ENCODE measurements at places on chromosomes 11 and 22. TPM values are rescaled to one million over a fixed set of nuclear protein-coding genes. Genes with fewer than 3 reads are reported as not detected.

PARVA gene
- total RNA-seq, result 211 TPM

DNA sequence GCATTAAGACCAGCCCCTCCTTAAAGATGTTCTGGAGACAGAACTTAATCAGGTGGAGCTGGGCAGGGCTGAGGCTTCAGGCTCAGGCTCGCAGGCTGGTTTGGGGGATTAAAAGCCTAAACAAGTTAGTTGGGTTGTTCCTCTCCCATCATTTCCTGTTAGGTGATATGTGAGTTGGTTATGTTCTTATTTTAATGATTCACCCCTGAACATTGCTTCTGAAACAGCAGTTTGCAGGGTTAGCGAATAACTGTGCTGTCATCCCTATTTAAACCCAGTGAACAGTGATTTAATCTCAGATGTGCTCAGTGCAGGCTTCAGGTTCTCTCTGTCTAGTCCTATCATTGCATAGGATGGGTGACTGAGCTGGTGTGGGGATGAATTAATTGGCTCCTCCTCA, 47.4 kb upstream of the BIRC3 start:
- peak overlapping the region; percentile 56 for H3K27ac ChIP-seq
- H3K36me3 ChIP-seq, result 0 out of 2 replicates have a peak, but pooled peaks cover 4% of the 10 kb centered on the region
- no peaks in the 10 kb centered on the region for H3K27me3 ChIP-seq
- DNase-seq, result peak; percentile 73
- H3K4me3 ChIP-seq, result peak overlapping the region; percentile 17
- peaks cover 52% of the 10 kb centered on the region for H3K4me1 ChIP-seq

GRCh38 chr22:46432164-46433068, 96.9 kb downstream of the TRMU start:
- H3K27ac ChIP-seq, result no peak overlapping the region
- no peak for DNase-seq
- H3K4me1 ChIP-seq, result peaks cover 6% of the 10 kb centered on the region
- H3K27me3 ChIP-seq, result peaks cover 8% of the 10 kb centered on the region
- peak overlapping the region; percentile 57 for H3K4me3 ChIP-seq

DNA sequence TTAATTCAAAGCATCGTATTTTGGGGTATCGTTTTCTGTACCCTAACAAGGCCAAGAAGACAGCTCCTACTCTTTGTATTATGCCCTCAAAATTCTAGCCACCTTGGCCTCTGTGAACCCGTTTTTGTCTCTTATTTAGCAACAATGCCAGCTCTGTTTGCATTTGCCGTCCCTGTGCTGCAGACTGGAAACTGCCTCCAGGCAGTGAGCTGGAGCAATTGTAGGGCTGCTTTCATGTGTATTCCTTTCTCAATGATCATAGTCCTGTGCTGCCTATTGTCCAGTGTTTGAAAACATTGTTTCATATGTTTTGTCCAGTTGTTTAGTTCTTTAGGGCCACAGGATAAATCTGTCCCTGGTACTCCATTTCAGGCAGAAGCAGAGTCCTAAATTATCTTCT, 19.9 kb upstream of the BACE1-AS start:
- DNase-seq, result no peak
- H3K36me3 ChIP-seq, result peaks cover 39% of the 10 kb centered on the region
- peak overlapping the region; percentile 22 for H3K27ac ChIP-seq
- peaks cover 3% of the 10 kb centered on the region for H3K27me3 ChIP-seq
- H3K4me1 ChIP-seq, result peaks cover 43% of the 10 kb centered on the region
- no peak overlapping the region for H3K4me3 ChIP-seq

OR52N4 gene
- not detected for total RNA-seq

DNA sequence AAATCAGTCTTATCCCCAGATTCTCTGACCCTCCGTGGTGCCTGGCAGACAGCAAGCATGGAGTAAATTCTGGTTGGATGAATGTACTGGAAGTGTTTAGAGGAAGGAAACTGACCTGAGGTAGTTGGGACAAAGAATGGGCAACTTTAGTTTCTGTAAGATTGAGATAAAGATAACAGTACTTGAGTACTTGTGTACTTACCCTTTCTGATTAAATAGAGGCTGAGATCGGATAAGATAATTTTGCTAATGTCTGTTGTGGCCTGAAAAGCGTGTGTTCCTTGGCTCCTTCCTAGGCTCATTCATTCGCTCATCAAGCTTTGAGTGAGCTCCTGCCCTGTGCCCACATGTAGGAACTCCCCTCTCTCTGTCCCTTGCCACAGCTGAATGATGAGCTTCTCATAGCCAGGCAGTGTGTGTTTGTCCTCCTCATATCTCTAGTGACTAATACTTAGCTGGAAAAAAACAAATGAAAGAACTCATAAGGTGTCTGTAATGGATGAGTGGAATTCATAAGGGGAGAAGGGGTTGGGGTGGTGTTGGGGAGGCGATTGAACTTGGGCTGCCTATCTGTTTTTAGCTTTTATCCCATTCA, 118.1 kb downstream of the DBX1 start:
- H3K27me3 ChIP-seq, result peaks cover 4% of the 10 kb centered on the region
- H3K4me3 ChIP-seq, result no peak overlapping the region
- no peak for DNase-seq
- H3K4me1 ChIP-seq, result peaks cover 26% of the 10 kb centered on the region
- peaks cover 40% of the 10 kb centered on the region for H3K36me3 ChIP-seq

CDKN1C gene
- 0.21 TPM for total RNA-seq

DNA sequence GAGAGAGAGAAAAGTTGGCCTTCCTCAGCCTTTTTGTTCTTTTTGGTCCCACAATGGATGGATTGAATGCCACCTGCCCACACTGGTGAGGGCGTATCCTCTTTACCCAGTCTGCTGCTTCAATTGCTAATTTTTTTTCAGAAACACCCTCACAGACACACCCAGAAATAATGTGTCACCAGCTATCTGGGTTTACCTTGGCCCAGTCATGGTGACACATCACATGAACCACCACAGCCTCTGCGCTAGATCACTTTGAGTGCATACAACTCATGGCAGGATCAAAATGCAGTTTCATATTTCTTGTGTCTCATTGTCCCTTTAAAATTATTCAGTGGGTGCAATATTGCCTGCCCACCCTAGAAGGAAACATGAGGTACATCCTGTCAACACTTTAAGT, 63.3 kb downstream of the ADAMTS15 start:
- H3K4me1 ChIP-seq, result peaks cover 28% of the 10 kb centered on the region
- H3K36me3 ChIP-seq, result peaks cover 11% of the 10 kb centered on the region
- H3K27ac ChIP-seq, result no peak overlapping the region
- DNase-seq, result no peak

- no peaks in the 10 kb centered on the region for H3K36me3 ChIP-seq
- H3K4me3 ChIP-seq, result no peak overlapping the region
- no peak for DNase-seq
- H3K27me3 ChIP-seq, result no peaks in the 10 kb centered on the region
- H3K27ac ChIP-seq, result no peak overlapping the region
Observed at GRCh38 chr11:24591283-24591682, 94.4 kb downstream of the LUZP2 start.

Data from HFFc6 (cell line).